ENCODE measurements at places on chromosomes 4 and X.

- DNase-seq, result no peak
Measured at GRCh38 chr4:72341432-72341820, 227.6 kb downstream of the ADAMTS3 start.

DNA sequence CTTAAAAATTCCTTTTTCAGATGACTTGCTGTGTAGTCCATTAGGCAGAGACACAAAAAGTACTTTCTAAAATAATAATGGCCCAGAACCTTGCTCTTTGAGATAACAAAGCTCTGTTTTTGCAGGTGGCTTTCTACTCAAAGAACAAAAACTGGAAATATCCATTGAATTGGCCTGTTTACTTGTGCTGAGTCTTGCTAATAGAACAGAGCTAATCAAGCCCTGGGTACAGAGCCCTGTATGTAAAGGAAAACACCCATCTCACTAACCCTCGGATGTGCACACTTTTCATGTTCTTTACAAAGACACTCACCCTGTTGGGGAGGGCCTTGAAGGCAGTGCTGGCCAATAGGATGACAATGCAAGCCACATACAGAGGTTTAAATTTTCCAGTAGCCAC lies 27.0 kb upstream of the LNX1 start:
- DNase-seq, result no peak

GRCh38 chr4:114005569-114006442 lies 26.4 kb upstream of the ARSJ start:
- peak; percentile 87 for DNase-seq

DNA sequence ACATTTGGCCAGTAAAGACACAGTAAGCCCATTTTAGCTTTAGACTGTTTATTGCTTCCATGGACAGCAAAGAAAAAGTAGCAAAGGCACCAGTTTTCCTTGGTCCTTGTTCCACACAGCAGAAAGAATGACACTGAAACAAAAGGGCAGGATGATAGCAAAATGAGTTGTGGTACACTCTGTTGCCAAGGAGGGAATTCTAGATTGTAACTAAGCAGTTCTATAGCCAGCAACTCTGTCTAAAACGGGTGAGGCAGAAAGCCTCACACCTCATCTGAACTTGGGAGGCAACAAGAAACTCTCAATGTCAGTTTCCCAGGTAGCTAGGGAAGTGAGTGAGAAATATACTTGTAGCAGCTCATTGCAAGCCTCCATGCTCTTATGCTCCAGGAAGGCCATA lies 39.2 kb downstream of the BBS12 start:
- no peak for DNase-seq

DNA sequence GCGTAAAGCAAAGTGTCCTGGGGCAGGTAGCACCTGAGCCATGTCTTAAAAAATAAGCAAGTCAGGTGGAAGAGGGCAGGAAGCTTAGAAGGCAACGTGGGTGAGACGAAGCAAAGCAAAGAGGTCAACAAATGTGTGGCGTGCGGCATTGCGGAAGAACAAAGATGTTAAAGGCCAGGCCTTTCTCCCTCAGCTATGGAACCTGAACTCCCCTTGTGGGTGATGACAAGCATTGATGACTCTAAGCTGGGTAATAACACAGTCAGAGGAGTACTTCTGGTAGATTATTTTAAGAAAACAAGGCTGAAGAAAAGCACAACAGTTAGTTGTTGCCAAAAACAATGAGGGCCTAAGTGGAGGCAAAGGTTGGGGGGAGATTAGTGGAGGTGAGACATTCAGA lies 29.0 kb upstream of the SORBS2 start:
- no peak for DNase-seq

GRCh38 chrX:131262738-131263679 lies 26.1 kb downstream of the IGSF1 start:
- no peak for DNase-seq

DNA sequence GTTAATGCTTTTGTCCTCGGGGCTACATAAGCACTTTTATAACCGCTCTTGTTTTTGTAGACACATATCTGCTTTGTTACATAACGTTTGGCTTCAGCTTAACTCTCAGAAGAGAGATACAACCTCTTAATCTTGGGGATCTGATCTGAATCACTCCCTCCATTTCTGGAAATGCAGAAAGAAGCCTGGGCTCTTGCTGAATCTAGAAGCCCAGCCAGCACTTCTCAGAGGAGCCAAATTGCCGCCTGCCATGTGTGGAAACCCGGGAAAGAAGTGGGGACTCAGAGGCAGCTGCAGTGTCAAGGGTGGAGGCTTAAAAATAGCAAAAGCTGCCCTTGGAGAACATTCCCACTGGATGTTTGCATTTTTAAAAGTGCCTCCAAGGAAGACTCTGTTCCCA lies 69.3 kb upstream of the LDB2 start:
- peak; percentile 34 for DNase-seq

- DNase-seq, result no peak
Measured at GRCh38 chr4:181475781-181476507, 767.3 kb upstream of the TENM3 start.

GRCh38 chr4:141077611-141078225 lies 55.6 kb downstream of the RNF150 start:
- DNase-seq, result no peak

DNA sequence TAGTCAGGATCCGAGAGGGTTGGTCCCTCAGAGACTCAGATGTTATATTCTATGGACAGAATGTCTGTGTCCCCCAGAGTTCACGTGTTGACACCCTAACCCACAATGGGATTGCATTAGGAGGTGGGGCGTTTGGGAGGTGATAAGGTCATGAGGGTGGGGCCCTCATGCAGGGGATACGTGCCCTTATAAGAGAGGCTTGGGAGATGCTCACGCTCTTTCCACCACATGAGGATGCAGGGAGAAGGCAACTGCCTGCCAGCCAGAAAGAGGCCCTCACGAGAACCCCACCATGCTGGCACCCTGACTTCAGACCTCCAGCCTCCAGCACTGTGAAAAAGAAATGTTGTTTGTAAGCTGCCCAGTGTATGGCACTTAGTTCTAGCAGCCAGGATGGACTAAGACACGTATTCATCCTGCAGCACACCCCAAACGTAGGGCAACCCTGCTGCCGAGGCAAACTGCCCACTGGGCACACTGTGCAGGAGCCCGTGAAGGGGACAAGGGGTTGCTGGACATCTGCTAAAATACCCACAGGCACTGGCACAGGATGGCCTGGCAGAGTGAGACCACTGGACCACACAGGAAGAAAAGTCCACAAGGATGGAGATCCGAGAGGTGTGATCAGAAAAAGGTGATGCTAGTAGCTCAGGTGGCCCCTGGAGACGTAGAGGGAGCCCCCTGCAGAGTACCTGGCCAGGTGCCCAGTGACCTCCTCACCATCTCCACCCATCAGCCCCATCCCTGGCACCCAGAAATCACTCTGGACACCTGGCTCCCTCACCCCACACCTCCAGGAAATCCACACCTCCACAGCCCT lies 62.7 kb downstream of the HTRA3 start:
- DNase-seq, result no peak

DNA sequence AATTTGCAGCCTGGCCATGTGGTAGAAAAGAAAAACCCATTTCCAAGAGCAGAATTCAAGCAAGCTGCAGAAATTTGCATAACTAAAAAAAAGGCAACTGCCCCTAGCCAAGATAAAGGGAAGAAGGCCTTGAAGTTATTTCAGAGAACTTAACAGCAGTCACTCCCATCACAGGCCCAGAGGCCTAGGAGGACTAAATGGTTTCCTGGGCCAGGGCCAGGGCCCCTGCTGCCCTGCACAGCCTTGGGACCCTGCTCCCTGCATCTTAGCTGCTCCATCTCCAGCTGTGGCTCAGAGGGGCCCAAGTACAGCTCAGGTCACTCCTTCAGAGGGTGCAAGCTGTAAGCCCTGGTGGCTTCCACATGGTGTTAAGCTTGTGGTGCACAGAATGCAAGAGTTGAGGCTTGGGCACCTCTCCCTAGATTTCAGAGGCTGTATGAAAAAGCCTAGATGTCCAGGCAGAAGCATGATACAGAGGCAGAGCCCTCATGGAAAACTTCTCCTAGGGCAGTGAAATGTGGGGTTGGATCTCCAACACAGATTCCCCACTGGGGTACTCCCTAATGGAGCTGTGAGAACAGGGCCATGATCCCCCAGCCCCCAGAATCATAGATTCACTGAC lies 6.7 kb upstream of the MID2 start:
- DNase-seq, result no peak

- peak; percentile 42 for DNase-seq
Measured at GRCh38 chr4:47031011-47031678, at the start of gene GABRB1. TSS of gene GABRB1 (plus strand) at chr4:47031567.

- no peak for DNase-seq
Measured at GRCh38 chr4:99636422-99636821, 21.2 kb downstream of the C4orf54 start.

GRCh38 chrX:133414406-133415275 lies 648 bp downstream of the GPC4 start:
- DNase-seq, result no peak

DNA sequence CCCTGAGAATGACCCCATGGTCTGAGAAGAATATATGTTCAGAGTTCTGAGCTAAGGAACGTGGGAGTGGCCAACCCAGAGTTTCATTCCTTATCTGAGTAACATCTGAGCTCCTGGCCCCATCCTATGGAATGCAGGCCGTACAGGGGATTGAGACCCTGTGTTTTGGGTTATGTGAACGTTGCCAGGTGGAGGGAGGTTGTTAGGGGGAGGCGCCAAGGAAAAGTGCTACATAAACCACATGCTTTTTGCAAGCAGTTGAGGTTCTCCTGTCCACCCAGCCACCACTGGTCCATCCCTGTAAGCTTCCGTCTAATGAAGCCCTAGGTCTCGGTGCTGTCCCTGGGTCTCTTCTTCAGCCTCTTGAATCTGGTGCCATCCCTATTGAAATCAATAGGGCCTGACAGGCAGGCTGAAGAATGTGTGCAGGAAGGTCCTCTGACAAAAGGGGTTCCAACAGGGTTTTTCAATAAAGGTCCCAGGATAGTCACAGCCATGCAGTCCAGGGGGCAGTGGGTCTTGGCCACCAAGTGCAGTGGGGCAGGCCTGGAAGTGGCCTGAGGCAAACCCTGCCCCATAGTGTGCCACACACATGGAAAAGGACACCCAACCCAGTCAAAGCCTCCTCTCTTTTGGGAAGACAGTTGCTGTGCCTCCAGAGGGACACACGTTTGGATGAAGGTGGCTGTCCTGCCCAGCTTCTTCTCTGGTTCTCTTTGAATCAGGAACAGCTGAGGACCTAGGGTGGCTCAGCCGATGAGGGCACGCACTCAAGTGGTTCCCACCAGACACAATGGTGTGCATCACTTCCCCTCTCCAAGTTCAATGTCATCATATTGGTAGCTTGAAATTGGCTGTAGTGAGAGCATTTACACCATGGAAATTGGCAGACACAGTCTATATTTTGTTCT lies 53.5 kb downstream of the HTRA3 start:
- no peak for DNase-seq

GRCh38 chr4:143554728-143555597 lies 41.5 kb downstream of the SMARCA5 start:
- DNase-seq, result no peak

Data from fibroblast of upper back skin (primary cell).